Smooth muscle cell of the umbilical artery (primary cell): ENCODE measurements at places on chromosomes 6 and 20. TPM values are rescaled to one million over a fixed set of nuclear protein-coding genes. Genes with fewer than 3 reads are reported as not detected.

ASIP gene
- total RNA-seq, result not detected in 2 replicates

ID1 gene
- total RNA-seq, result 37.3 and 55.8 TPM in 2 replicates

BNIP5 gene
- not detected in 2 replicates for total RNA-seq

OR12D3 gene
- not detected in 2 replicates for total RNA-seq

NKX2-2 gene
- not detected in 2 replicates for total RNA-seq

VAPB gene
- 16.9 and 27.4 TPM in 2 replicates for total RNA-seq
